ENCODE measurements at places on chromosomes 11 and 22.

DNA sequence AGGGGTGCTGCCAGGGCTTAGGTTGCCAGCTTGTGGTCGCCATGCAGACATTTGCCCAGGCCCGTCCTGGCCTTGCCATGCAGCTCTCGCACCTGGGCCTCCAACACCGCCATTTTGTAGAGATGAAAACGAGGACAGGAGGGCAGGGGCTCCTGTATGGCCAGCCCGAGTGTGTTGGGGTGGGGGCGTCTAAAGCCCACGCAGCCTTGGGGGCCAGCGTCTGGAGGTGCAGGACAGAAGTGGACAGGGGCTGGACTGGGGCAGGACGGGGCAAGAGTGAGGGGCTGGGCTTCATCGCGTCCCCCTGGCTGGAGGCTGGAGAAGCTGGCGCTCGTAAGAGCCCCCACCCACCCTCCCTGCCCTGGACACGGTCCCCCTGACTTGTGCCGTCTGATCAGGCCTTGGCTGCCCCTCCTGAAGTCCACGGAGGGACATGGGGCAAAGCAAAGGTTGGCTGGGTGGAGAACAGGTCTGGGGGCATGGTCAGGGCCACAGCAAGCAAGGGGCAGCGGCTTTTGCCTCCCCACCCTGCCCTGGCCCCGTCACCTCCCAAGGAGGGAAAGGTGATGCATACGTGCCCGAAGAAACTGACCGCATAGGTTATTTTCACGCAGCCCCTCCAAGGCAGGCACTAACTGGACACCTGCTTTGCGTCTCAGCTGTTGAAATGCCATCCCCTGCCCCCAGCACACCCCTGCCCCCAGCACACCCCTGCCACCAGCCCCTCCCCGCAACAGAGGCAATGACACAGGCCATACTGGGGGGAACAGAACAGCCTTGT is 815 bp downstream of the TNNT3 start:
- no peak for DNase-seq

DNA sequence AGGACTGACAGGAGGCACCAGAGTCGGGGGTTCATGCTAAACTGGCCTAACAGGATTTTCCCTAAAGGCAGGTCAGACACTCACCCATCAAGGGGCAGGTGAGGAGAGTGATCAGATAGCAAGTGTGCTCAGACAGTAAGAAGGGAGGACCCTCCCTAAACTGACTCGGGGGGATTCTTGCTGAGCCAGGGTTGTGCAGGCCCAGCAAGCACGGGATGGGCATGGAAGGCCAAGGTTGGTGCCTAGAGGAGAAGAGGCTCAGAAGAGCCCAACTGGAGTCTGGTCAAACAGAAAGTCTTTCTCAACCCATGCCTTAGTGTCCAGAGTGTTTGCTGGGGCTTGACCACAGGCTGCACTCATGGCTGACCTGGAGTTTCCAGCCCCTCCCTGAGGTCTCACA is 6.2 kb upstream of the APOL1 start:
- no peak for DNase-seq

- DNase-seq: no peak
These were observed 87.1 kb downstream of the PRR5L start for GRCh38 chr11:36383195-36383594.

GRCh38 chr11:9210224-9210921 is 54.8 kb downstream of the DENND5A start:
- no peak for DNase-seq

DNA sequence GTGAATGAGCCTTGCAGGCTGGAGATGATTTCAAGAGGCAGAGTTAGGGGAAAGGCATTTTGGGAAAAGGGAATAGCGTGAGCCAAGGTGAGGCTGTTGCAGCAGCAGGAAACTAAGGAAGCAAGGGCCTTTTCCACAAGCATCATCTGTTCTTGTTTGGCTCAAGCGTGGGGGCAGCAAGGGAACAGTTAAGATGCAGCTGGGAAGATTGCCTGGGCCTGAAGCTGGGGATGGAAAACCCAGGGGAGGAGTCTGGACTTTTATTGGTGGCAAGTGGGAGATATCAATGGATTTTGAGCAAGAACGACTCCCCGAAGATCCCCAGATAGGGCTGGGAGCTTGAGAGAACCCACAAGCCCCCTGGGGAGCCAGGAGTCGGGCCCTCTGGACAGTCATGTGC is 27.3 kb upstream of the PICK1 start:
- no peak for DNase-seq

GRCh38 chr11:69320756-69321741 is 27.1 kb downstream of the MYEOV start:
- DNase-seq: no peak

DNA sequence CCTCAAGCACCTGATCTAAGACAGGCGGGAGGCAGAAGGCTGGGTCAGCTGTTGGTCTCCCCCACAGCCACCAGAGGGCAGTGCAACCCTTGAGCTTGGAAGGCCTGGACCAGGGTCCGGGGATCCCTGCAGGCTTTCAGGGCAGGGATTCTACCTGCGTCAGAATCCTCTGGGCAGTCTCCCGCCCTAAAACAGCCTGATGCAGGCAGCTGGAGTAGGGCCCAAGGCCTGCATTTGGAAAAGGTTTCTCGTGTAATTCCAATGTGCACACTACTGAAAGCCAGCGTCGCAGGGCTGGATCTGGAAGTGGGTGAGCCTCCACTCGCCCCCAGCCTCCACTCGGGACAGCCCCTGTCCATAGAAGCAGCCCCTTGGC is 31.8 kb downstream of the BID start:
- peak; percentile 28 for DNase-seq

DNA sequence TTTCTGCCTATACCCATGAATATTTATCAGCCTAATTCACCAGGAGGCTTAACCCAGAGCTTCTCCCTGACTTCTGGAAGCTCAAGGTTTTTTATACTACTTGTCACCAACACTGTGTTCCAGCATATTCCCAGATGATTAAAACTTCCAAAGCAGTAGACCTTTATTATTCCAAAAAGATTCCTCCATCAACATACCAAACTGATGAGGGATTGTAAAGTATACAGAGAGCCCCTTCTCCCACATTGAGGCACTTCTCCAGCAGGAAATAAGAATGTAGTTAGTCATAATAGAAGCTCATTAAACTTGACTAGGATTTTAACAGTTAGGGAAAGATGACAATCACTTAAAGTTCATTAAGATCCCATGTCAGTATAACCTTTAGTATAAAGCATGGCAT is 51.4 kb upstream of the CEP126 start:
- DNase-seq: no peak

- DNase-seq: no peak
These were observed 242.6 kb upstream of the FAT3 start for GRCh38 chr11:91981995-91982394.

DNA sequence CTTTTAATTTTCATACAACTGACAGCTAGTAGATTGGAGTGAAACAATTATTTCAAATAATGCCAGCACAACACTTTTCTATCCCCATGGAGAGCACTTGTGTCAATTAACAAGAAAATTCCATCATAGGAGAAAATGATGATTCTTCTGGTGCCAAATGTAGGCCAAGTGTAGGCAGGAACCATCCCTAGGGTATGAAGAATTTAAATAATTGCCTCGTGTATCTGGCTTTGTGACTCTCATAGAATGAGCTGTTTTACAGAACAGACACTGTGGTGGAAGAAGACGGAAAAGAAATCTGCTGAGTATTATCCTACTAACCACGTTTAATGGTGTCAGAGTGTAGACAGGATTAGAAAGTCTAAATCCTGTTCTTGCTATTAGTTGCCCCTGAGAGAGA is 1542.2 kb downstream of the LRRC4C start:
- no peak for DNase-seq

- no peak for DNase-seq
These were observed 41.3 kb upstream of the CXCR5 start for GRCh38 chr11:118842369-118842768.

DNA sequence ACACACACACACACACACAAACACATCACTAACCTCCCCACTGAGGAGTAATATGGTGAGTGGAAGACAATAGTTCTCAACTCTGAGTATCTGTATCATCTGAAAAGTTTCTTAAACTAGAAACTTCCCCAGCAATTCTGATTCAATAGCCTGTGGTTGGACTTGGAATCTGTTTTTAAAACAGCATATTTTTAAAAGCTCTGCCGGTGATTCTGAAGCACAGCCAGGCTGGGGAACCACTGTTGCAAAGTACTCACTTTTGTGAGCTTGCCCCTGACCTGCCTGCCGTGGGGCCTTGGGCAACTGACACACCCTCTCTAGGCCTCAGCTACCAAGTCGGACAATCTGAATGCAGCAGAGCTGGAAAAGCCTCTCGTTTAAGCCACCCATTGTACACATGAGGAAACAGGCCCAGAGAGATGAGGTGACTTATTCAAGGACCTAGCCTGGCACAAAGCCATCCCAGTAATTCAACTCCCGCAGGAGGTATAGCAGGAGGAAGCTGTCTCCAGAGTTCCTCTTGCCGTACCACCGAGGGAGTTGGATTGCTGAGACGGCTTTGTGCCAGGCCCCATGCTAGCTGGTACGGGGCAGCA is 8.9 kb downstream of the SLC15A3 start:
- no peak for DNase-seq
